RPMI7951 (cell line): ENCODE measurements at places on chromosomes 12 and 14. TPM values are rescaled to one million over a fixed set of nuclear protein-coding genes. Genes with fewer than 3 reads are reported as not detected.
A peak's percentile ranks its signal among the peaks of the same experiment; 100 is the strongest.

DNA sequence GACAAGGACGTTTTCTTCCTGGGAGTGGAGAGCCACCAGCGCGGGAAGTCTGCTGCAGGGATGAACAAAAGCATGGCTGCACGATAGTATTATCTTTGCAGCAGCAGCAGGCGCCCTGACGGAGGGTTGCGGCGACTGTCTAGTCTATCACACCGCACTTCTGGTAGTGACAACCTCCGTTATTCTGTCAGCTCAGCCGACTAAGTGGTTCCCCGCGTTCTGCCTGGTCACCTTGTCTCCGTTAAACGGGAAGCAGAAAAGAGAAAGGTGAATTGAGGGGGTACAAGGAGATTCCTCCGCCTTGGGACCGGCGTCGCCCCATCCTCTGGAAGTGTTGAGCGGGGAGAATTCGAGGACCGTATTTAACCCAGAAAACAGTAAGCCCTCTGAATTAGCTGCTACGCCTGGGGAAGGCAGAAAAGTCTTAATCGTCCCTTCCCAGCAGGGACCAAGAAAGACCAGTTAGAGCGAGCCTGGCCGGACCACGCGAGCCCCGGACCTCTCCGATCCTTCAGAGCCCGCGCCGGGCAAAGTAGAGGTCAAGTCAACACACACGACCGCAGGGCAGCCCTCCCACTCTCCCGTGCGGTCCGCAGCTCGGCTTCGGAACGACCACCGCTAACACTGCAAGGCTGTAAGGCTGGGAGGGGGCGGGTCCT, 536 bp upstream of the DAAM1 start:
- no peak for DNase-seq

Gene TSPAN8
- total RNA-seq: not detected in 2 replicates

Gene CLEC14A
- total RNA-seq: not detected in 2 replicates

- no peak for DNase-seq
Observed at GRCh38 chr12:38166225-38166624, 150.3 kb upstream of the ALG10B start.

DNA sequence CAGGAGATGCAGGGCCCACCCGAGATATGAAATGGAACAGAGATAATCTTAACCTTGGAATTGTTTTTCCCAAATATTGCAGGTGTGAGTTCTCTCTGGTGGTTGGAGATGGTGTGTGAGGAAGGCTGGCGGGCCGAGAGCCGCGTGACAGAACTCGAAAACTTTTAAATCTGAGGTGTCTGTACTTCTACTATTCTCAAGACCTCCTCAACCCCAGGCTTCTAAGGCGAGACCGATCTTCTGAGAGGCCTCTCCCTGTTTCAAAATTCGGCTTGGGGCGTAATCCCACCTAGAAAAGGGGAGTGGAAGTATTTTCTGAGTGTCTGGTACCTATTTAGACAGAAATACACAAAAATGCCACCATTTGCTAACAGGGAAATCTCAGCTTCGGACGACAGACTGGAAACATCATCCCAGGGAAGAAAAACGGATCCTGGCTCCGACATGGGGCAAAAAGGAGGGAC, 611 bp downstream of the SARNP start:
- DNase-seq: peak; percentile 26

GRCh38 chr14:74574090-74574433, 38.0 kb downstream of the LTBP2 start:
- DNase-seq: peak; percentile 69

DNA sequence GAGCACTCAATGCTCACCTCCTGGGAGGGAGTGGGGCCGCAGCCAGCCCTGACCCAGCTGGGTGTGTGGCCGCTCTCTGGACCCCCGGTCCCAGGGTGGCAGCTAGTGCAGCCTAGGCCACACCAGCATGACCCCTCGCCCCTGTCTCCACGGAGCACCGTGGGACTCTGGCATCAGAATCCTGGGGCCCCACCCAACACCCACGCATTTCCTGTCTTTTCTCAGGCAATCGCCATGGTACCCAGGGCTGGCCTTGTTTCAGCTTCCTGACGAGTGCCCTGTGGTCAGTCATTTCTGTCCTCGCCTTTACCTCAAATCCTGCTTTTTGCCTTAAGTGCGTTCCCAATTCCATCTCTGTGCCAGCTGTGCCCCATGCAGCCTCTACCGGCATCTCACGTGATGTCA, 15.9 kb downstream of the PACS2 start:
- DNase-seq: peak; percentile 73

DNA sequence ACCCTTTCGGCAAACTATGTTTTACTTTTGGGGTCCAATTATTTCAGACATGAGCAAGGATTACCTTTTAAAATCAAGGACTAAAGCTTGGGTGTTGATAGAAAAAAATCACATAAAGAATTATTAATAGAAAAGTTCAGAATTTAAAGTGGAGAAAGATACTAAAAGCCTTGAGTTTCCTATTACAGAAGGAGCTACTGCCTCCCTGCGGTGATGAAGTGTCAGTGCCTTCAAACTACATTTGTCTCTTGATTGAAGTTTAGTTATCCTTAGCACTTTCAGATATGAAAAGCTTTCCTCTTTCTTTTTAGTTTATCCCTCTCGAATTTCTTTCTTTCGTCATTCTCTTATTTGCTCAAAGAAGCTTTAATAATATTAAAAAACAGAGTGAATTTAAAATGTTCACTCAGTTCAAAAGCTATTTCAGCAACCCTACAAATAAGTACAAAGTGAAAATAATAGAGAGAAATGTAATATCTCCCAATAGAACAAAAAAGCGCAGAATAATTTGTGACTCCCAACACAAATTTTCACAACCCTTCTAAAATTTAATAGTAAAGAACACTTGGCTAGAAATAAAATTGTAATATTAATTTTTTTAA, 87.6 kb downstream of the SEC23A start:
- peak; percentile 32 for DNase-seq

Gene EMP1
- total RNA-seq: 71.3 and 120 TPM in 2 replicates

DNA sequence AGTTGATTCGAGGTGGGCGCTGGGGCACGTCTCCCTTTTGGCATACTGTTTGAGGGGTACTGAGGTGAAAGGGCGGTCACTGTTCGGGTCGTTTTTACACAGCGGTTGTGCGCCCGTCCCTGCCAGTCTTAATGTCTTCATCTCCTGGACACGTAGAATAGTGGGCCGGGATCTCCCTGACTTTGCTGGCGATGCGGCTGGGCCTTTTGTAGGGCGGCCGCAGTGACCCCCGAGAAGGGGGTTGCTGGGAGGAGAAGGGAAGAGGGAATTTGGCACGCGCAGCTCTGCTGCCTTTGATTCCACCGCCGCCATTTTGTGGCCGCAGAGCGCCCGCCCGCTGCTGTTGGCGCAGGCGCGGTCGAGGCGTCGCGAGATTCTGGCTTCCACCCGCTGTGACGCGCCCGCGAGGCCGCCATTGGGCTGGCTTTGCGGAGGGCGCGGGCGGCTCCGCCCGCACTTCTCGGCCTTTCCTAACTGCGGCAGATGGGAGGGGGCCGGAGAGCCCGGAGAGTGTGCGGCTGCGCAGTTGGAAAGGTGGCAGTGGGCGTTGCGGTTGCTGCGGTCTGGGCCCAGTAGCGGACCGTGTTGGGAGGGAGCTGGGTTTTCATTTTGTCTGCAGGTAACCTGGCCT, 542 bp downstream of the SRSF5 start:
- peak; percentile 82 for DNase-seq

Gene FAIM2
- total RNA-seq: 0.98 and 1.2 TPM in 2 replicates

GRCh38 chr12:74983917-74984316, 225.7 kb downstream of the KCNC2 start:
- no peak for DNase-seq

Gene IL22
- not detected in 2 replicates for total RNA-seq

Gene TRIAP1
- total RNA-seq: 26.9 and 33.5 TPM in 2 replicates

DNA sequence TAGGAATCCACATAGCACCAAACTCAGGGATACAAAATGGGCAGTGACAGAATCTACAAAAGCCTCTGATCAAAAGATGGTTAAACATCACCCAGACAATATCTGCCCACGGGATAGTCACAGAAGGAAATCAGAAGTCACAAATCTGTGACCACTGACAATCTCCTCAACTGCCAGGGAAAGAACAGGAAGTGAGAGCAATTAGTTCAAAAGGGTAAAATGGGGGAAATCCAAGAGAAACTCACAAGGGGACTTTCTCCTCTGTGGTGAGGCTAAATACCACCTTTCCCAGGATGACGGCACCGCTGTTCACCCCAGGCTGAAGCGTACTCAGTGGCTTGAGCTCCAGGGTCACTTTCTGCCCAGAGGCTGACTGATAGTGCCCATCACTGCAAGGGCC, 10.7 kb downstream of the TTC5 start:
- DNase-seq: no peak

Gene KSR2
- 0.24 and 0.98 TPM in 2 replicates for total RNA-seq

DNA sequence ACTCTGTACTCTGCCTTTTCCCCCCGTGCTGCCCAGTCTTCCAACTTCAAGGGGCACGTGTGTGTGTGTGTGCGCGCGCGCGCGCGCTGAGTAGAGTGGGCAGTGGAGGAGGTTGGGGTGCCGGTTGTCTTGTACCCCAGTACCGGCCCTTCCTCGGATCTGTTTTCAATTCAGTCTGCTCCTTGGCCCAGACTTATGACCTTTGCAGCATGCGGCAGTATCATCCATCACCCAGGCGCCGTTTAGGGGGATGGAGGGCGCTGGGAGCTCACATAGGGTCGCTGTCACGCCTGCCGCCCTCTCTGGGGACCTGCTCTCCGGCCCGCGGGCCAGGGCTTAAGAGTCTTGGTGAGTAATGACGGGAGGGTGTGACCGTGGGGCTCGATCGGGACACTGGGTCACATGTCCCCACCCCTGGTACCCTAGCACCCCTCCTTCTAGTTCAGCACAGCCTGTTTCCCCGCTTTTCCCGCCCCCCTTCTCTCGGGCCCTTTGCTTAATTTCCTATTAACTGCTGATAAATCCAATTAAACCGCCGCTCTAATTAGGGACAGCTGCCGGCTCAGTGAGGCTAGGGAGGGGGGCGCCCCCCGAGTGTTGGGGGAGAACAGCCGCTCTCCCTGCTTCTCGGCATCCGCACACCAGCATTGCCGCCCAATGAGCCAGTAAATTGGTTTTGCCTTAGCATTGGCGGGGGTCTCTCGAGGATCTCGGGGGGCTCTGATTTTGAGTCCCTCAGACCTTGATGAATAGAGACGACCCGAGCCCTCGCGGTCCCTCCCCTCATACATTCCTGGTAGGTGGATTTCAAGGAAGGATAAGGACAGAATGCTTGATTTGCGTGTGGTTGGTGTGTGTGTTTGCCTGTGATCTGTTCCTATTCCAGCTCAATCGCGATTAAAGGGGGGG, 9.3 kb downstream of the STAC3 start:
- no peak for DNase-seq

Gene NOXRED1
- total RNA-seq: not detected in 2 replicates

GRCh38 chr14:60803871-60804270, 69.3 kb downstream of the MNAT1 start:
- DNase-seq: no peak

Gene C12orf50
- not detected in 2 replicates for total RNA-seq

DNA sequence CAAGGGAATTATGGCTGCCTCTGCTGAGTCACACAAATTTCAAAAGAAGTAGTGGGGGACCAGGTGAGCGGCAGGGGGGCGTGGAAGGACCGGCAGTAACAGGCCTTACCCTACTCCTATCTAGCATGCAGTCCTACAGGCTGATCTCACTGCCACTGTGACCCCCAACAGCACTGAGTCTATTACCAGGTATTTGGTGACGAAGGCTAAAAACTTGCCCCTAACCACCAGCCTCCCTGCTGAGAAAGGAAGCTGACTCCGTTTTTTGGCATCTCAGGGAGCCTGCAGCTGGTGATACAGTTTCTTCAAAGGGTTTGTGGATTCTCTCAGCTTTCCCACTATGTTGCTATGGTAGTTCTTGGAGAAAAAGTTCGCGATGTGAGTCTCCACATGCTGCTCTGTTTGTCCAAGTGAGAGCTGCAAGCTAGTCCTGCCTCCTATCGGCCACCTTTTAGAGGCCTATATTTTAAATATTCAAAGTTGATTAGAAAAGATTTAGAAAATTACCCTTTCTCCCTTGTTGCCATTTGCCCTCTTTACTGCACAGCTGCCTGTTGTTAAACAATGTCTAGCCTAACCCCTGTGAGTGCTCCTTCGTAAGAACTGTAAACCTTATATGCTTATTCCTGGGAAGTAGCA, 57.1 kb upstream of the SLCO1B1 start:
- DNase-seq: no peak

GRCh38 chr14:92647797-92648279, 100.6 kb downstream of the LGMN start:
- DNase-seq: peak; percentile 75

GRCh38 chr12:105476616-105477015, 146.1 kb downstream of the C12orf75 start:
- peak; percentile 52 for DNase-seq

- no peak for DNase-seq
Observed at GRCh38 chr12:54001283-54002187, 1.6 kb downstream of the HOXC9 start.

DNA sequence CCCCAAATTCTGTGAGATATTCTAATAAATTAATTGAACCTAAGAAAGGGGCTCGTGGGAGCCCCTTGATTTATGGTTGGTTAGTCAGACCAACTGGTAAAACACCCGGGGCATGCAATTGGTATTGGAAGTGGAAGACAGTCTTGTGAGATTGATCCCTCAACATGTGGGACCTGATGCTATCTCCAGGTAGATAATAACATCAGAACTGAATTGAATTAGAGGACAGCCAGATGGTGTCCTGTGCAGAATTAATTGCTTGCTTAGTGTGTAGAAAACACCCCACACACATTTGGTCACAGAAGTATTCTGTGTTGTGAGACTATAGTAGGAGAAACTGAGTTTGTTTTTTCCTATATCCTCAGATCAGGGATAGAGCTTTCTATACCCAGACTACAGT, 22.0 kb downstream of the PYROXD1 start:
- no peak for DNase-seq

- no peak for DNase-seq
Observed at GRCh38 chr12:102486153-102486552, 5.8 kb upstream of the IGF1 start.

- DNase-seq: no peak
Observed at GRCh38 chr12:91588874-91589454, 406.3 kb upstream of the DCN start.

Gene ALX1
- total RNA-seq: 13.4 and 18.6 TPM in 2 replicates

GRCh38 chr12:109386059-109386433, 38.3 kb downstream of the MYO1H start:
- no peak for DNase-seq

GRCh38 chr14:78767436-78767835, 597.3 kb downstream of the NRXN3 start:
- DNase-seq: no peak

GRCh38 chr12:104643819-104644669, 187.3 kb downstream of the CHST11 start:
- DNase-seq: no peak

GRCh38 chr12:109388167-109388563, 40.5 kb downstream of the MYO1H start:
- no peak for DNase-seq

GRCh38 chr12:45701296-45701695, 28.2 kb upstream of the ARID2 start:
- no peak for DNase-seq

GRCh38 chr14:65040666-65041433, 54.2 kb downstream of the FNTB start:
- no peak for DNase-seq

Gene DYRK2
- total RNA-seq: 24.1 and 24.5 TPM in 2 replicates

Gene PROX2
- total RNA-seq: not detected in 2 replicates

DNA sequence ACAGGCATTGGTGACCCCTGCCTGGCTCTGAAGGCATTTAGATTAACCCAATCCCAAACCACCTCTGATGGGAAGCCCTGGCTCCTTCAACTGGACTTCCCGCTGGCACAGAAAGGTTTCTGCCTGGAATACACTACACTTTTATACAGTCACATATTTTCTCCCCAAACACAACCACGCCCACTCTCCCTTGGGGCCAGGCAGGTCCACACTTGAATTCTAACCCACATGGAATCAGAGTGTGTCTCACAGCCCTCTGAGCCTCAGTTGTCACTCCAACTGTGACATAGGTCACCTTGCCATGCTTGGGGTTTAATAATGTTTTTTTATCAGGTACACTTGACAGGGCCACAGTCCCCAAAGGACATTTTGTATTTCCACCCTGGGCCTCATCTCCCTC, 368.6 kb downstream of the BCL11B start:
- peak; percentile 66 for DNase-seq
